ENCODE measurements at places on chromosomes 7 and 10. TPM values are rescaled to one million over a fixed set of nuclear protein-coding genes. Genes with fewer than 3 reads are reported as not detected.

DNA sequence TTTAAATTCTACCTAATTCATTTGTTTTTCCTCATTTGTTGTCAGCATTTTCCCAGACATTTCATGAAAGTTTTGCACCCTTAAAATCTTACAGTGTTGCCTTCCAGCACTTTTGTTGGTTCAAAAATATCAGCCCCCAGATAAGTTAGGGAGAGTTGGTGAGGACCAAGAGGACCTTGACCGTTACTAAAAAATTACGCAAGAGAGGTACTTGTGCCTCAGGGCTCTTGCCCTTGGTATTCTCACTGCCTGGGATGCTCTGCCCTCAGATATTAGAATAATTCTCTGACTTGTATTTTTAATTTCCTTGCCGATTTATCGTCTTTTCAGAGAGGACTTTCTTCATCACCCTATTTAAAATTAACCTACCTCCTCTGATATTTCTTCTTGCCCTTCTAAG, 3.5 kb upstream of the AKR1B15 start:
- H3K27me3 ChIP-seq = no peaks in the 10 kb centered on the region
- H3K27ac ChIP-seq = no peak overlapping the region
- H3K4me3 ChIP-seq = no peak overlapping the region
- no peaks in the 10 kb centered on the region for H3K36me3 ChIP-seq

CDHR3 gene
- total RNA-seq = 3.8 TPM

PPP1R3A gene
- total RNA-seq = 2.5 TPM

GRCh38 chr7:36591636-36592035, 132.7 kb downstream of the AOAH start:
- H3K36me3 ChIP-seq = no peaks in the 10 kb centered on the region
- H3K27ac ChIP-seq = no peak overlapping the region
- no peak overlapping the region for H3K4me3 ChIP-seq
- H3K4me1 ChIP-seq = peaks cover 2% of the 10 kb centered on the region

- no peaks in the 10 kb centered on the region for H3K4me1 ChIP-seq
- no peaks in the 10 kb centered on the region for H3K27me3 ChIP-seq
- H3K27ac ChIP-seq = peak overlapping the region; percentile 57
- H3K4me3 ChIP-seq = peak overlapping the region; percentile 20
- peaks cover 11% of the 10 kb centered on the region for H3K36me3 ChIP-seq
Measured at GRCh38 chr10:101032637-101033224, 1.7 kb downstream of the SFXN3 start.

TSPAN15 gene
- 16.8 TPM for total RNA-seq

GRCh38 chr7:2465928-2466327, 10.3 kb downstream of the GRIFIN start:
- no peaks in the 10 kb centered on the region for H3K27me3 ChIP-seq
- no peak overlapping the region for H3K27ac ChIP-seq
- no peaks in the 10 kb centered on the region for H3K36me3 ChIP-seq
- H3K4me3 ChIP-seq = no peak overlapping the region
- H3K4me1 ChIP-seq = no peaks in the 10 kb centered on the region

- H3K4me3 ChIP-seq = no peak overlapping the region
- no peaks in the 10 kb centered on the region for H3K4me1 ChIP-seq
- no peak overlapping the region for H3K27ac ChIP-seq
- no peak for DNase-seq
- H3K36me3 ChIP-seq = no peaks in the 10 kb centered on the region
Measured at GRCh38 chr7:106367664-106368063, 82.9 kb upstream of the NAMPT start.

DNA sequence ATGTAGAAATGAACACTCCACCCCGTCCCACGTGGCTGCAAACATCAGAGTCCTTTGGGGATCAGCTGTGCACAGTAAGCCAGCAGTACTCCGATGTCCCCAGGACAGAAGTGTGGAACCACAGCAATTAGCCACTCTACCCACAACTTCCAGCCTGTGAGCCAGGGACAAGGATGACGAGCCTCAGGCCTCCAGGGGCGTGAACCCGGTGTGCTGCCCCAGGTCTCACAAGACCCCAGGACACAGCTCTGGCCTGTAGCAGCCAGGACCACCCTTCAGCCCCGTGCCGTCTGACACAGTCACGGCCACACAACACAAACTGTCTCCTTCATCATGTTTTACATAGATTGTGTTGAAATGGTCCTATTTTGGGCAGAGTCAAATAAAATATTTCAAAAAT, 113.0 kb upstream of the DIP2C start:
- DNase-seq = peak; percentile 55
- H3K27ac ChIP-seq = no peak overlapping the region
- H3K4me3 ChIP-seq = no peak overlapping the region
- H3K36me3 ChIP-seq = no peaks in the 10 kb centered on the region
- H3K4me1 ChIP-seq = no peaks in the 10 kb centered on the region

DNA sequence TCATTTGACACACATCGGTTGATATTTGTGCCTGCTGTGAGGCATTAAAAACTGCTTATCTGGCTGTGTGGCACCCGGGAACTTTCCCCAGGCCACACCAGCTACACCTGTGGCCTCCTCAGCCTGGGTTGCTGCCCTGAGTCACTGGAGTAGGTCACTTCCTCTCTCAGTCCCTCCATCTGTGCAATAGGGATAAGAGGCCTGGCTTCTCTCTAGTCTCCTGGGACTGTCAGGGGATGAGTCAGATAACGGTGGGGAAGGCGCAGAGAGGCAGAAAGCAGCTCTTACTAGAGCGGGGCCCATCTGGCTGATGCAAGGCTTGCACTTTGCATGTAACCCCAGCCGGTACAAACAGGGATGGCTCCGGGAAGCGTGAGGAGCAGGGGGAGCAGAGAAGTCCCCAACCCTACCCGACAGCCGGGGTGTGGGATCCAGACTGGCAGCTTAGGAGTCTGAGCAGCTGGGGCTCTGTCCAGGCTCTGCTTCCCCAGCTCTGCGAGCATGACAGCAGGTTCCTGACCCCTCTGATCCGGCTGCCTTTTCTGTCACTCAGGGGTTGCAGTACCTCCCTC, 34.0 kb downstream of the DNAJB12 start:
- peak overlapping the region; percentile 26 for H3K27ac ChIP-seq
- H3K4me3 ChIP-seq = no peak overlapping the region
- H3K36me3 ChIP-seq = no peaks in the 10 kb centered on the region

Data from aorta (tissue), 5 donors.